NAMALWA (cell line): ENCODE measurements at places on chromosomes 4 and X.

DNA sequence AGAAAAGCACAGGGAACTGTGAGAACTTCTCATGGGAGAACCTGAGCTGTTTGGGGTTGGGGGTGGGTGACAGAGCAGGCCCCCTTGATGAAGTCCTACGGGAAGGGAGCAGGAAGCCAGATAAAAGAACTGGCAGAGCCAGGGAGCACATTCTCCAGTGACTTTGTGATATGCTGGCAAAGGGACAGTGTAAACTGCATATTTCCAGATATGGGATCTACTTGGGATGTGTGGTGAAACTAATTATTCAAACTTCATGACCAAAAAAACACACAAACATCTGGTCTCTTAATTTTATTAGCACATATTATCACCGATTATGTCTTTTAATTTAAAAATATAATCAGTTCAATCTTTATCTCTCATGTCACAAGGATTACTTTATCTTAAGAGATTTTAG is 266.0 kb downstream of the PAPSS1 start:
- no peak for DNase-seq

- DNase-seq, result no peak
These were observed 130.6 kb upstream of the FAT4 start for GRCh38 chr4:125184116-125184515.

GRCh38 chr4:124067046-124067445 is 645.5 kb downstream of the ANKRD50 start:
- DNase-seq, result no peak

DNA sequence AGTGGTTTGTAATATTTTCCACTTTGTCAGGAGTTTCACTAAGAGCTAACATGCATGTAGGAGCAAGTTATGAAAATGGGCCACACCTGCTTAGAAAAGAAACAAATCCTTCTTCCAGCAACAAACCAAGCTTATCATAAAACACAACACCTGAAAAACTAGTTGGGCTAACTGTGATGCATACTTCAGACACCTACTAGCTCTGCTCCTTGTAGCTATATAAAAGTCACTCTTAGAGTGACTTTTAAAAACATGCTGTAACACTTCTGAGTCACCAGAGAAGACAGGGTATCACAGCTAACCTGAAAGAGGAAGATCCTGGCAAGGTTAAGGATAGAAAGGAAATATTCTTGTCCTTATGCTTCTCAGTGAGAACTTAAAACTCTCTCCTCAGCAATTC is 3.6 kb upstream of the SLAIN2 start:
- DNase-seq, result no peak

DNA sequence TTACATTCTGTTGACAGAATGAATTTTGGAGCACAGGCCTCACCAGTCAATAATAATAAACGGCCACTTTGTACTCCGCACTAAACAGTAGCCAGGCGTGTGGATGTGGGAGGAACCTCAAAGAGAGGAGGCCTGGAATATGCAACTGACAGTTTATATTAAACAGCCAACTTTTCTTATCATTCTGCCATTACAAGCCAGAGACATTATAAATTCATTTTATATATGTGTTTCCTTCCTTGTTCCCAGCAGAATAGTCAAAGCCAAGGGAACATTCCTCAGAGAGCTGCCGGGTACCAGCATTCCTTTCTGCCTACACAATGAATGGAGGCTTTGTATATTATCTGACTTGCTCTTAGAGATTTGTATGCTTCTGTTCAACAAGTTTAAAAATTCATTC is 436.5 kb upstream of the FTHL17 start:
- no peak for DNase-seq

DNA sequence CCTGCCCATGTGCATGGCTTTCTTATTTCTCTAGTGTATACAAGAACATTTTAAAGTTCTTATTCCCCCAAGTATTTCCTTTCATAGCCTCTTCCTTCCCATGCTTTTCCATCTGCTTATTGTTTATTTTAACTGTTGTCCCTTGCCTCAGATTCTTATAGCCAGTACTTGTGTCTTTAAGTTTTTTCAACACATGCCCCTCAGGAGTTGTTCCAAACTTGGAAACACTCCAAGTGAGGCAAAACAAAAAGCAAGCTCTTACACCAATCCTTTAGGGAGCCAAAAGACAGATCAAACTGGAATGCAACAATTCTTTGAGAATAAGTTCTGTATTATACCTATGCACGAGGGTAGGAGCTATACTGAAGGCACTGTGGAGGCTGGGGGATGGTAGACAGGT is 222.0 kb upstream of the STK26 start:
- no peak for DNase-seq

DNA sequence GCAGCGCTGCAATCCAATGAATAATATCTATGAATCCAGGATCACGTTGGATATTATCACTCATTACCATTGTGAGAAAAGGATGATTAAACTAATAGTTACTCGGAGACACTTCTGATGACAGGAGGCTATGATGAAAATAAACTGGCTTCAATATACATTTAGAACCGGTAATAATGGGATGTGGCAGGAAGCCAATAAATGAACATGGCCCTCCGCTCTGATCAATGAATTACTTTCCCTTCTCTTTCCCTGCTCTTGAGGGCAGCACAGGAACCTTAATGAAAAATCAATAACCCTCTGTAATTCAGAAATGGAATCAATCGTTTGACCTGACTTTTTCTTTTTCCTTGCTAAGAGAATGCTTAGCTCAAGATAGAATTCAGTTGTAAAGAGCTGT is 103.9 kb upstream of the PAQR3 start:
- no peak for DNase-seq

DNA sequence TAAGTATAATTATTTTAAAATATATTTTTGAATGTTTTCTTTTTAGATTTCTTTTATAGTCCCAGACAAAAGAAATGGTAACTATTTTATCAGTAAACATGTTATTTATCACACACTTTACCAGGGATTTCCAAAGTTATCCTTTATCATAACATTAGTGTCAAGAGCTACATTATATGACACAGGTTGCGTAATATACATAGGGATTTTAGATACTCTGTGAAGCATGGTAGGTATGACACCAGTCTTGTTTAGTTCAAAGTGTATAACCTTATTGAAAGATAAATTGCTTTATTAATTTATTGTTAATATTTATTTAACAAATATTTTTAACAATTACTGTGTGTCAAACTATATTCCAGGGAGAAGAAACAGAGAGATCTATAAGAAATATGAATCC is 163.3 kb upstream of the PABPC4L start:
- no peak for DNase-seq
